ENCODE measurements at places on chromosomes 16 and 17. TPM values are rescaled to one million over a fixed set of nuclear protein-coding genes. Genes with fewer than 3 reads are reported as not detected.

DNA sequence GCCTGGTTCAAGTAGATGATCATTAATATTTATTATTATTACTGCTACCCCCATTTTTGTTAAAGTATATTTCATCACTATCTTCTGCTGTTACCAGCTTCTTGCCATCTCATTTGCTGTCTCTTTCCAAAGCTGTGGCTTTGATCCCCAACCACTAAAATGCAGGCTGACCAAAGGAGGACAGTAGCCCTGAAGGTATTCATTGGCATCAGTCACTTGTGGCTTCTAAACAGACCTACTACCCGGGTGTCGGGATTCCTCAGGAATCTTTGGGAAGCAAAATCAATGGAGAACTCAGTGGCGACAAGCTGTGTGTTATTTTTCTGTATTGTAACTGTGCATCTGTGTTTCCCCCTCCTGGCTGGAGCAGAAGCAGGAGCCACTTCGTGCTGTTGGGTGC is 379.2 kb upstream of the ERCC4 start:
- H3K36me3 ChIP-seq = no peaks in the 10 kb centered on the region
- H3K27ac ChIP-seq = no peak overlapping the region
- no peaks in the 10 kb centered on the region for H3K4me1 ChIP-seq

ACAP1 gene
- 710 TPM for total RNA-seq

DNA sequence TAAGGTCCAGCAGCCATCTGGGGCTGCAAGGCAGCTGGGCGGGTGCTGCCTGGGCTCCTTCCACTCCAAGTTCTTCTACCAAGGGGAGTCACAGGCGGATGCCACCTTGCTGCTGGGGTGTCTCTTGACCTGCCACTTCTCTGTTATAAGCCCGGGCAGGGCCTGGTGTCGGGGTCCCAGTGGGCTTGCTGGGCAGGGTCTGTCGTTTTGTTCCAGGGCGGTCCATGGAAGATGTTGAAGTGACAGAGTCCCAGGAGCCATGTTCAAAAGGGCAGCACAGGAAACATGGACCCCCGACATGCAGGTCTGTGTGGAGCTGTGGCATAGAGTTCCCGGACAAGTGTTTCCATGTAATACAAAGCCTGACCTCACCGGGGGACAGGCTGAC is 91.1 kb downstream of the TNFRSF13B start:
- no peak overlapping the region for H3K4me3 ChIP-seq
- H3K27ac ChIP-seq = no peak overlapping the region
- H3K4me1 ChIP-seq = no peaks in the 10 kb centered on the region
- no peaks in the 10 kb centered on the region for H3K36me3 ChIP-seq
- H3K27me3 ChIP-seq = no peaks in the 10 kb centered on the region

ZNF785 gene
- 22.3 TPM for total RNA-seq

- H3K27ac ChIP-seq = no peak overlapping the region
- peaks cover 26% of the 10 kb centered on the region for H3K36me3 ChIP-seq
- no peak overlapping the region for H3K4me3 ChIP-seq
- DNase-seq = no peak
Measured at GRCh38 chr17:77676237-77676661, 282.3 kb upstream of the TNRC6C start.

GRCh38 chr17:29252101-29252791 is 5.6 kb downstream of the CRYBA1 start:
- H3K36me3 ChIP-seq = peaks cover 10% of the 10 kb centered on the region
- H3K27me3 ChIP-seq = no peaks in the 10 kb centered on the region
- peaks cover 5% of the 10 kb centered on the region for H3K4me1 ChIP-seq
- H3K4me3 ChIP-seq = no peak overlapping the region

- H3K4me3 ChIP-seq = no peak overlapping the region
- no peak overlapping the region for H3K27ac ChIP-seq
- H3K4me1 ChIP-seq = no peaks in the 10 kb centered on the region
- no peaks in the 10 kb centered on the region for H3K36me3 ChIP-seq
- H3K27me3 ChIP-seq = peaks cover 4% of the 10 kb centered on the region
Measured at GRCh38 chr17:7767405-7768021, 50.0 kb downstream of the DNAH2 start.

DNA sequence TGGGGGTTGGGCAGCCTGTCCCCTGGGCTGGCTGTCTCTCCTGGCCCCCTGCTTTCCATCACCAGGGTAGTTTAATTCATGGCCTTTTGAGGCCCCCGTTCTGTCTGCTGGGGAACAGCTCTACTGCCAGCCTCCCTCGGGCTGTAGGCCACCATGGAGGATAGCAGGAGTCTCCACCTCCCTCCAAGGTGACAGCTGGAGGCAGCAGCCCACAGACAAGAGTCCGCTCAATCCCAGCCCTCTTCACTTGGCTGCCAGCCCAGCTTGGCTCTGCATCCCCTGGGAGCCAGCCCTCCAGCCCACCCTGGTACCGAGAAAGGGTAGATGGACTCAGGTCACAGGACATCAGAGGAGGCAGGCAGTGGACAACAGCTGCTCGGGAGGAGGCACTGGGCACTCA is 194.6 kb upstream of the SDK2 start:
- H3K27me3 ChIP-seq = peaks cover 13% of the 10 kb centered on the region
- no peak for DNase-seq
- no peak overlapping the region for H3K27ac ChIP-seq
- H3K4me3 ChIP-seq = no peak overlapping the region

GRCh38 chr17:76562734-76563148 is 22.9 kb downstream of the PRCD start:
- peak overlapping the region; percentile 30 for H3K4me3 ChIP-seq
- no peaks in the 10 kb centered on the region for H3K27me3 ChIP-seq
- H3K36me3 ChIP-seq = peaks cover 25% of the 10 kb centered on the region
- peak overlapping the region; percentile 75 for H3K27ac ChIP-seq

DNA sequence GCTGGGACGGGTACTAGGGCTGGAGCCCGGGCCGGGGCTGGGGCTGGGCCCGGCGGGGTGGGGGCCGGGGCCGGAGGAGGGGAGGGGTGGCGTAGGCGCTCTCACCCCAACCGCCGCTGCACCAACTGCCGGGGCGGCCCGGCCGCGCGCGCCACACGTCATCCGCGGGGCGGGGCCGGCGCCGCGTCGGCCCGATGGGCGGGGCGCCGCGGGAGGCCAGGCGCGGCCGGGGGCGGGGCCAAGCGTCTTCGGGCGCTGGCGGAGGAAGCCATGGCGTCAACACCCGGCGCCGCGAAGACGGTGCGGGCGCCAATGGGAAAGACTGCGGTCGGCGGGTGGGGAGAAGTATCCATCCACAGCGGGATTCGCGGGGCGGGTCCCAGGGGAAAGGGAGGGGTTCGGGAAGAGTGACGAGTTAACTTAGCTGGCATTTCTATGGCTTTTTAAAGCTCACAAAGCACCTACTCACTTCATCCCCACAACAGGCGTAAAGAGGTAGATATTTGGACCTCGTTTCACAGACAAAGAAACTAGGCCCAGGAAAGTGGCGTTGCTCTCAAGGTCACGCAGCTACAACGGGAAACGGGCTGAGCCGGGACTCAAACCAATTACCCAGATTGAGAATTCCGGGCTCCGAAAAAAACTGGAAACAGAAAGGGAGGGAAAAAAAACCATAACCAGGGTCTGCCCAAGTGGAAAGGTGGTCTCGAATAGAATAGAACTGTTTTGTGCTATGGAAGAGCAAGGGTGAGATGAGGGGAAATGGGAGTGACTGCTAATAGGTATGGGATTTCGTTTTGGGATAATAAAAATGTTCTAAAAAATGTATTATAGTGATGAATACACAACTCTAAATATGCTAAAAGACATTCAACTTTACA is at the start of gene SPAG9:
Gene SPAG9, minus strand, starts transcription at position 130 of the 881 bp plus-strand sequence. CDS start 212 bp downstream, outside the sequence.
- no peaks in the 10 kb centered on the region for H3K36me3 ChIP-seq
- H3K4me1 ChIP-seq = peaks cover 38% of the 10 kb centered on the region
- H3K4me3 ChIP-seq = peak within 1 kb of the TSS; percentile 89
- H3K27ac ChIP-seq = peak within 1 kb of the TSS; percentile 96

- H3K27me3 ChIP-seq = peaks cover 6% of the 10 kb centered on the region
- H3K27ac ChIP-seq = no peak overlapping the region
- no peak overlapping the region for H3K4me3 ChIP-seq
- H3K4me1 ChIP-seq = no peaks in the 10 kb centered on the region
Measured at GRCh38 chr16:8889893-8890548, 7.9 kb downstream of the LITAFD start.

GRCh38 chr16:75628351-75628750 is 5.3 kb upstream of the ADAT1 start:
- H3K36me3 ChIP-seq = peaks cover 47% of the 10 kb centered on the region
- no peaks in the 10 kb centered on the region for H3K27me3 ChIP-seq
- peak overlapping the region; percentile 51 for H3K4me3 ChIP-seq
- peaks cover 31% of the 10 kb centered on the region for H3K4me1 ChIP-seq
- DNase-seq = no peak
- H3K27ac ChIP-seq = peak overlapping the region; percentile 85

- no peak overlapping the region for H3K27ac ChIP-seq
- peaks cover 7% of the 10 kb centered on the region for H3K4me1 ChIP-seq
- H3K4me3 ChIP-seq = no peak overlapping the region
- H3K36me3 ChIP-seq = no peaks in the 10 kb centered on the region
Measured at GRCh38 chr17:29021226-29021625, 15.4 kb upstream of the SEZ6 start.

DNA sequence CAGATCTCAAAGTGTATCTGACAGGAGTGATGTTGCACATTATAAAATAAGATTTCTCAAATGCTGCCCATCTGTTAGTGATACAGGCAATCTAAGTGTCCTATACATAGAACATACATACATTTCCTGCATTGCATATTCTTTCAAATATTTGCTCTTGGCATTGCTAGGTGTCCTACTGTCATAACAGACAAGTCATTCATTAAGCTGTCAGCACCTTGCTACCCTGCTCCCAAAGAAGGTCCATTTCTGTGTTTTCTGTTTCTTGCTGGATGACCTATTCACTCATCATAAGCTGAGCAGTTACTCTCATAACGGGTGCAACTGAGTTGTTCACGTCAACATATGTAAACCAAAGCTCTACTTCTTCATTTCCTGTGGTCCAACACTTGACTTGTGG is 719.0 kb downstream of the KCNJ2 start:
- no peak overlapping the region for H3K4me3 ChIP-seq
- H3K4me1 ChIP-seq = no peaks in the 10 kb centered on the region
- H3K36me3 ChIP-seq = no peaks in the 10 kb centered on the region
- no peak overlapping the region for H3K27ac ChIP-seq
- DNase-seq = no peak

LITAFD gene
- not detected for total RNA-seq

- no peaks in the 10 kb centered on the region for H3K36me3 ChIP-seq
- no peak overlapping the region for H3K4me3 ChIP-seq
- no peak for DNase-seq
- H3K27me3 ChIP-seq = no peaks in the 10 kb centered on the region
Measured at GRCh38 chr16:13378151-13378550, 476.8 kb downstream of the SHISA9 start.

DNA sequence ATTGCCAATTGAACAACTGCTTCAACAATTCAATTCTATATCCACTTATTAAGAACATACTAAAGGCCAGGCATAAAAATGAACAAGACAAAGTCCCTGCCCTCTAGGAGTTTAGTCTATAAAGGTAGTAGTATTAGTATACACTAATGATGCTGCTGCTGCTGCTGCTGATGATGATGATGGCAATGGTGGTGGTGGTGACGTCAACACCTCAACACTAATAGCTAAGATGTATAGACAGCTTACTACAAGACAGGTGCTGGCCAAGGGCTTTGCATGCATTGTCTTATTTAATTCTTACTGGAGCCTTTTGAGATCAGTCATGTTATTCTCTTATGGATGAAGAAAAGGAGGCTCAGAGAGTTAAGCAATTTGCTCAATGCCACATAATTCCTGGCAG is 164.4 kb upstream of the ASIC2 start:
- peaks cover 7% of the 10 kb centered on the region for H3K27me3 ChIP-seq
- H3K4me3 ChIP-seq = no peak overlapping the region
- no peaks in the 10 kb centered on the region for H3K4me1 ChIP-seq
- H3K27ac ChIP-seq = no peak overlapping the region
- H3K36me3 ChIP-seq = no peaks in the 10 kb centered on the region

- no peak overlapping the region for H3K27ac ChIP-seq
- no peak overlapping the region for H3K4me3 ChIP-seq
- no peaks in the 10 kb centered on the region for H3K36me3 ChIP-seq
- peaks cover 7% of the 10 kb centered on the region for H3K27me3 ChIP-seq
Measured at GRCh38 chr17:10177131-10177912, 21.1 kb downstream of the GAS7 start.

DCXR gene
- total RNA-seq = 110 TPM

DNA sequence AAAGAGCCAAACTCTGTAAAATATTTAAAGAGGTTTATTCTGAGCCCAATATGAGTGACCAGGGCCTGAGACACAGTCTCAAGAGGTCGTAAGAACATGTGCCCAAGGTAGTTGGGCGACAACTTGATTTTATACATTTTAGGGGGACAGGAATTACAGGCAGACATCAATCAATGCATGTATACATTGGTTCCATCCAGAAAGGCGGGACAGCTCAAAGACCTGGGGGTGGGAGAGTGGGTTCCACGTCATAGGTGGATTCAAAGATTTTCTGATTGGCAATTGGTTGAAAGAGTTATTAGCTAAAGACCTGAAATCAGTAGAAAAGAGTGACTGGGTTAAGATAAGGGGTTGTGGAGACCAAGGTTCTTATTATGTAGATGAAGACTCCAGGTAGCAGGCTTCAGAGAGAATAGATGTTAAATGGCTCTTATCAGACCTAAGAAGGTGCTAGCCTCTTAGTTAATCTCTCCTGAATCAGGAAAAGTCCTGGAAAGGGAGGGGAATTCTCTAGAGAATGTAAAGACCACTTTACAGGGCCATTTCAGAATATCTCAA is 32.4 kb downstream of the HSBP1 start:
- H3K27ac ChIP-seq = no peak overlapping the region
- H3K4me3 ChIP-seq = no peak overlapping the region
- DNase-seq = no peak
- peaks cover 39% of the 10 kb centered on the region for H3K27me3 ChIP-seq

HBA2 gene
- total RNA-seq = not detected

PRSS27 gene
- 1.9 TPM for total RNA-seq

GRCh38 chr16:67406111-67406971 is 9.9 kb downstream of the ZDHHC1 start:
- peaks cover 2% of the 10 kb centered on the region for H3K4me1 ChIP-seq
- H3K4me3 ChIP-seq = no peak overlapping the region
- H3K27ac ChIP-seq = no peak overlapping the region
- no peaks in the 10 kb centered on the region for H3K36me3 ChIP-seq
- no peak for DNase-seq

DNA sequence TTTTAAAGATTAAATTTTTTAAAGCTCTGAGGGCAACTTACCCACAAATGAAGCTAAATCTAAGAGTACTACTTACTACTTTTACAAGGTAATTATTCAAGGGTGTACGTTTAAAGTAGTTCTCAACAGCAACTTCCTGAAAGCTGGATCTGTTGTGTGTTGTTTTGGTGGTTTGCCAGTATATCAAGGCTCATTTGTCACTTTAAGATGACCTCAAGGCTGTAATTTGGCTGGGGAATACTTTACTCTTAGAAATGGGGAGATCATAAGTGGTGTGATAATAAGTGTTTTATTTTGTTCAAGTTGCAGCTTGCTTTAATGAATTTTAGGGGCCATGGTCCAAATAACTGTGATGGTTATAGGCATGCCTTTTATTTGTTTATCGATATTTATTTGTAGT is 30.4 kb downstream of the AP2B1 start:
- H3K27ac ChIP-seq = no peak overlapping the region
- no peaks in the 10 kb centered on the region for H3K27me3 ChIP-seq
- no peak overlapping the region for H3K4me3 ChIP-seq
- peaks cover 8% of the 10 kb centered on the region for H3K4me1 ChIP-seq
- H3K36me3 ChIP-seq = peaks cover 3% of the 10 kb centered on the region
- DNase-seq = no peak

PRKCB gene
- total RNA-seq = 123 TPM

KRT31 gene
- not detected for total RNA-seq
